Stimulated activated CD8-positive, alpha-beta memory T cell treated with anti-CD3 and anti-CD28 coated beads, Interleukin-7, amount 100 ng/mL, for 1 hour (primary cell): ENCODE measurements at places on chromosomes 11 and 22.

- no peak for DNase-seq
Observed at GRCh38 chr11:34827228-34827627, 89.0 kb downstream of the APIP start.

GRCh38 chr11:128841461-128842072 lies 25.5 kb downstream of the KCNJ1 start:
- DNase-seq, result no peak

- DNase-seq, result no peak
Observed at GRCh38 chr11:57313071-57313787, 11.5 kb downstream of the TNKS1BP1 start.

- no peak for DNase-seq
Observed at GRCh38 chr22:50396751-50397370, 53.7 kb downstream of the PPP6R2 start.

- peak; percentile 74 for DNase-seq
Observed at GRCh38 chr11:64339754-64340408, at the start of gene CCDC88B. CCDC88B (plus strand) TSS chr11:64340204; CDS start chr11:64340267, 63 bp downstream.

DNA sequence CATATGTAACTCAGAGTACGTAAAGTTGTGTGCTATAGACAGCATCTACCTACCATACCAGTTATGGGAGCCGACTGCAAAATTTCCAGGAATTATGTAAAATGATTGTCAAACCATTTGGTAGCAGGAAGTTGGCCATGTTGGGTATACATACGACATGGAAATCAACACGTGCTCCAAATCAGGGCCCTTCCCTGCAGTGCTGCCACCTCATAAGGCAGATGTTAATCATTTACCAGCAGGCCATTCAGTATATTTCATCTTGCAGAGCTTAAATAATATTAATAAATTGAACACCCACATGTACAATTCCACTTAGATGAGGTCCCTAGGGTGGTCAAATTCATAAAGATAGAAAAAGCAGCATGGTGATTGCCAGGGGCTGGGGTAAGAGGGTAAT lies 9.8 kb downstream of the MS4A18 start:
- DNase-seq, result no peak

- no peak for DNase-seq
Observed at GRCh38 chr11:112773264-112773663, 188.0 kb upstream of the NCAM1 start.

DNA sequence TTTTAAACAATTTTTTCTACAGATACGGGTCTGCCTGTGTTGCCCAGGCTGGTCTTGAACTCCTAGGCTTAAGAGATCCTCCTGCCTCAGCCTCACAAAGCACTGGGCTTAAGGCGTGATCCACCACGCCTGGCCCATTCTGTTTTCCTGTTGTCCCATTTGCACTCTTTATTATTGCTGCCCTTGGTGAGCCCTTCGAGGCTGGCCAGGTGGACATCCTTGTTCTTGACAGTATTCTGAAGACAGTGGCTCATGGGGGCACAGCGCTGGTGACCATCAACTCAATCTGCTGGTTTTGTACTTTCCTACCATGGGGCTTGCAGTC lies 35.6 kb downstream of the TBC1D22A start:
- DNase-seq, result no peak

DNA sequence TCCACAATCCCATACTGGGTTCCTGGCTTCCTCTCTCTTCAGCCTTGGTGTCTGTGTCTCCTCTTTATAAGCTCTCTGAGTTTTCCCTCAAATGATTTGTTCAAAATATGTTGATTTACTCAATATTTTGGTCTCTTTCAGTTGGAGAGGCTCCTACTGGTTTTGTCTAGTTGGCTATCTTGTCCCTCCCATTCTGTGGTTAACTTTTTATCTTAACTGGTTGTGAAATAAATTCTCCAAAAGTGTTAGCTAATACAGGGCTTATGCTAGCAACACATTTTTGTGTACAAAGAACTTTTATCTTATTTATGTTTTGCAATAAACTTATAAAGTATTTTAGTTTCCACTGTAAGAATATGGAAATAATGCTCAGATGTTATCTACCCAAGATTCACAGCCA lies 200.9 kb downstream of the AASDHPPT start:
- no peak for DNase-seq
